Hematopoietic multipotent progenitor cell treated with erythropoietin and hydrocortisone succinate and interleukin-3 and kit ligand, for 17 days (in vitro differentiated cells): ENCODE measurements at places on chromosomes 4 and X.

DNA sequence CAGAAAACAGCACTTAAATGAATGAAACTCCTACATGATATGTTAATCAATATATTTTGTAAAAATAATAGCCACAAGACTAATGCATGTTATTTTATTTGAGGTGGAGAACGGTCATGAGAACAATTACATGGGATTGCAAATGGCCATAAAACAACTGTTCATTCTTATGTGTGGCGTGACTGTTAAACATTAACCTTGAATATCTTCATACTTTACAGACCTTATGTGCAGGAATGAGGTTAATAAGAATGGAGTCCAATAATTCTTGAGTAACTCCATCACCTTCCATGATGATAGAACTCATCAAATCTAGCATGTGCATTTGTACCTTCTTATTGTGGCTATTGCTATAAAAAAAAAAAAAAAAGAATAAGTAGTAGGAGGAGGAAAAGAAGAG, 55.3 kb downstream of the PDS5A start:
- no peak for DNase-seq

- DNase-seq: no peak
These were observed 35.3 kb downstream of the DCTD start for GRCh38 chr4:182881914-182882313.

DNA sequence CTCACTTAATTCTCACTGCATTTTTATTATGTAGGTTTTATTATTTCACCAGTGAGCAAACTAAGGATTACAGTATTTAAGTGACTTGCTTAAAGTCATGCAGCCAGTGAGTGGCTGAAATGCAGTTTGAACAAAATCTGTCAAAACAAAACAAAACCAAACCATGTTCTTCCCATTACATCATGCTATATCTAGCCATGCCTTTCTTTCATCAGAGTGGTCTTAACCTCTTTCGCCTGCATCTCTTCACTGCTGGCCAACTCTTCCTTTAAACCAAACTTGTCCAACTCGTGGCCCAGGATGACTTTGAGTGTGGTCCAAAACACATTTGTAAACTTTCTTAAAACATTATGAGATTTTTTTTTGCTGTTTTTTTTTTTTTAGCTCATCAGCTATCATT, 223.2 kb downstream of the PCDH7 start:
- DNase-seq: no peak

DNA sequence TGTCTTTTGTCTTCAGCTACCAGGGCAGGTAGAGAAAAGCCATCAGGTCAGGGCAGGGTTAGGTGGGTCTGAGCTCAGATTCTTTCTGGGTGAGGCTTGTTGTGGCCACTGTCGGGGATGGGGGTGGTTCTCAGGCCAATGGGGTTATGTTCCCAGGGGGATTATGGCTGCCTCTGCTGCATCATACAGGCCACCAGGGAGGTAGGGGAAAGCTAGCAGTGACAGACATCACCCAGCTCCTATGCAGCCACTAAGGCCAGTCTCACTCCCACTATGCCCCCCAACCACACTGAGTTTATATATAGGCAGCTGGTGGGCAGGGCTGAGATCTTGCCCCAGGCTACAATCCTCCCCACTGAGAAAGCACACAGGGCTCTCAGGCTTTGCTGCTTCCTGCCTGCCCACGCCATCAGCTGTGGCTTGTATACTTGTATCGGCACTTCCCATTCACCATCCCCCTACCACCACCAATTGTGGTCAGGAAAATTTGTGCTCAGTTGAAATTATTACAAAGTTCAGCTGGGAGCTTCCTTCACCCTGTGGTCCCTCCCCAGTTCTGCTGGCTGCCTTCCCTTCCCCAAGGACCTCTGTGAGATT, 72.6 kb upstream of the PTPN13 start:
- no peak for DNase-seq

GRCh38 chr4:23368081-23368697, 521.7 kb downstream of the PPARGC1A start:
- DNase-seq: no peak

DNA sequence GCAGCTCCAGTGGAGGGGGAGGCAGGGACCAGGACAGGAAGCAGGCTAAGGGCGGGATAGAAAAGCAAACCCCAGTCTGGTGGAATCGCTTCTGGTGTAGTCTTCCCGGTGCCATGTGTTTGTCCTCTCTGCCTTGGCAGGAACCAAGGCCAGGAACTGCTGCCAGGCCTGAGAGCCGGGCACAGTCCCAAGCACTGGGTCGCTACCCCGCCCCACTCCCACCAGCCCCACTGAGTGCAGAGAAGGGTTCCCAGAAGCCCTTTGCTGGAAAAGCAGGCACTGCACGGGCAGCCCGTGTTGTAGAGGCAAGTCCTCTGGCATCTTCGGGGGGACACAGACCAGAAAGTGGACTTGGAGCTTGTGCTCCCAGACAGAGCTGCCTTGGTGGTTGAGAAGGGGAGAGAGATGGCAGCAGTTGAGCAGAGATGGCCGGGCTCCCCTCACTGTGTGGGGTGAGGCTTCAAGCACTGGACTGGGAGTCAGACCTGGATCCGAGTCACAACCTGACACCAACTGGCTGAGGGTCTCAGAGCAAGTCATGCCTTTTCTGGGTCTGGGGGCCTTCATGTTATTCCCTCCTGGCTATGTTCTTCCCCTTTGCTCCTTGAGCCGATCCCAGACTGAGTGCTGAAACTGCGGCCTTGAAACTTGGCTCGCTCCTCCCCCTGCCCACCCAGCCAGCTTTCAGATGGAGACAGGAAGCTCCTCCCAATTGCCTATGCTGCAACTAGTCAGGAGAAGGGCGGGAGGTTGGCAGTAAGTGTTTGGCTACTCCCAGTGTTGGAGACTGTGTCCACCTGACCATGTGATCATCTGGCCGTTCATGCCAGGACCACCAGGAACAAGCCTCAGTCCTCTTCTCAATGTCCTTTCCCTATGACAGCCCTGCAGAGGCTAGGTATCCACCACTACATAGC, 59.7 kb upstream of the MTM1 start:
- DNase-seq: no peak

DNA sequence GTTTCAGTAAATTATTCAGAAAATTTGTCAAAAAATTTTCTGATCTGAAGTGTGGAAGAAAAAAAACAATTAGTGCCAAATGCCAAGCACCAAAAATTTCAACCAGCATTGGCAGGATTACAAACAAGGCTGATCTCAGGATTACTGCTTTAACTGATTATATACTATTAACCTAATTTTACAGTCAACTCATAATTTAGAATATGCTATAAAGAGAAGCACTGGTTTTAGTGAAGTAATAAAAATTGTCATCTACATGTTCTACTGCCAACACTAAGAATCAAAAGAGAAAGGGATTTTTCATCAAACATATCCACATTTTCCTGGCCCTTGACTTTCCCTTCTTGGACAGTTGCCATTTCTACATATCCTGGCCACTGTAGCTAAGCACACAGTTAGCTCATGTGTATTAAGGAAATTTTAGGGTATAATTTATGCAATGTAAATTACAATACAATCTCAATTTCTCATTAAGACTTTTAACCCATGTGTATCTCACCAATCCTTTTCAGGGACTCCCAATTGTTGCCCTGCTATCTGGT, 33.8 kb downstream of the THOC2 start:
- no peak for DNase-seq

DNA sequence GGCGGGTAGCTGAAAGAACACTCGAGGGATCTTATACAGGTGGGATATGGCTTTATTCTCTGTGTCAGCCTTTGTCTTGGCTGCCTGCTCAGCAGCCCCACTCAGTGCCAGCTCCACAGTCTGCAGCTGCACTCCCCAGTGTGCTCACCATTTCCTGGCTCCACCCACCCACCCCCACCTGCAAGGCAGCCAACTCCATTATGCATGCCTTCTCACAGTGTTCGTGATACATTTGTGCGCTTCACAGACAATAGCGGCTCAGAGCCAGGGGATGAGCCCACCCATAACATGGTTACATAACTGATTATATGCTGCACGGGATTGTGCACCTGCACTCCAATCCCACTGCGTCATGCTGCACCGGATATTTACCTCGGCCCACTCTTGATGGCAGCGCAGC, 8.8 kb upstream of the TMEM128 start:
- DNase-seq: no peak

DNA sequence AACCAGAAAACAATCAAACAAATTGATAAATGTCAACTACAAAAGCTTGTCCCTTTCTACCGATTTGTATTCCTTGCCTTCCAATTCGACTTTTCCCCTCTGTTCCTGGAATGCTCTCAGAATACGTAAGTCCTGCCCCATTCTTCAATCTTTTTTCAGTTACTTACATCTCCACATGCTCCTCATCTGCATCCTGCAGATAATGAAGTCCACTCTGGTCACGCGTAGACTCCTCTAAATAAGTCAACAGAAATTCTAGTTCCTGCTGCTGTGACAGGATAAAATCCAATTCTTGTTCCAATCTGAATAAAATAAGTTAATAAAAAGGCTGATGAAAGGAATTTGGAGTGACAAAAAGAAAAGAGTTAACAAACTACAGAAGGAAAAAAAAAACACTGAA, 34.4 kb upstream of the RBM41 start:
- DNase-seq: peak; percentile 4

- no peak for DNase-seq
These were observed 148.6 kb upstream of the RPS6KA6 start for GRCh38 chrX:84336646-84337045.

DNA sequence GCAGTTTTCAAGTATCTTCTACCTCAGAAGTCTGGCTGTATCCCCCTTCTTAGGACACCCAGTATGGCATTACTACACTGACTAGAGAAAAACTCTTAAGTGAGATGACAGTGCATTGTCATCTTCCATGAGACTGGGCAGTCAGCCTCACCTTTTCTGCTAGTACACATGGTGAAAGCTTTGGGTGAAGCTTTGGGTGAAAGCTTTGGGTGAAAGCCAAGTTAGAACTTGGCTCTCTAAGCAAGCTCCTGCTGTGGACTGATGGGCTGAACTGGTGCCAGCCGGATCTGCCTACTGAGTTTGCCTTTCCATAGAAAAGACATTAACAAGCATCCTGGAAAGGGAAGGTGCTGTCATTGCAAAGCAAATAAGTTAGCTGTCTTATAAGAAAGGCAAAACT, 8.8 kb downstream of the EPHA5 start:
- no peak for DNase-seq

DNA sequence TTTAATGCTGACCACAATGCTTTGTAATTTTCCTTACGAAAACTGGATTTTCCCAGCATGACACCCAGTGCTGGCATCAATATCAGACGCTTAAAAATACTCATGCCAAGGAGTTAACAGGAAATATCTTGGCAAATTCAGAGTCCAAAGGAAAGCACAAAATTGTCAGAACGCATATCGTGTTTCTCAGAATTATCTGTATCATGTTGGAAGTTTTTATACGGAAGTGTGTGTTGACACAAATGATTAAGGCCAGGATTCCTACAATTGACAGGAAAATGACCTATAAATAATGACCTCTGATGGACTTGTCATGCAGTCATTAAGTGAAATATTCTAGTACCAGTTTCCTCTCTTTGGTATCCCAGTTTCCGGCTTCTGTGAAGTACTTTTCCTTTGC, 132.1 kb upstream of the TLL1 start:
- DNase-seq: no peak

DNA sequence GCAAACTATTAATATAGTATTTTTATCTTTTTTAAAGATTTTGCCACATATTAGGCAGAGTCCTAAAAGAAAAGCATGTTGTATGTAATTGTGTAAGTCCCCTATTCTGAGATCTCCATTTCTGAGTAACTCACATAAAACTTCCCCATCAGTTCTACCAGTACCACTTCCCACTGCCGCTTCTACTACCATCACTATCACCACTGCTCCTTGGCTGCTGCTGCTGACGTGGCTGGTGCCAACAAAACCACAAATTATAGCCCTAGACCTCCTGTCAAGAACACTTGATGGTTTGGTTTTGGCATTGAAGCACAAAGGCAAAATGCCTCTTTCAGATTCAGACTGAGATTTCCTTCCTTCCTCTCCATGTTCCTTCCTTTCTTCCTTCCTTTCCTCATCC, 106.4 kb downstream of the MMRN1 start:
- no peak for DNase-seq

GRCh38 chr4:15402974-15403373, 24.9 kb upstream of the C1QTNF7 start:
- no peak for DNase-seq

DNA sequence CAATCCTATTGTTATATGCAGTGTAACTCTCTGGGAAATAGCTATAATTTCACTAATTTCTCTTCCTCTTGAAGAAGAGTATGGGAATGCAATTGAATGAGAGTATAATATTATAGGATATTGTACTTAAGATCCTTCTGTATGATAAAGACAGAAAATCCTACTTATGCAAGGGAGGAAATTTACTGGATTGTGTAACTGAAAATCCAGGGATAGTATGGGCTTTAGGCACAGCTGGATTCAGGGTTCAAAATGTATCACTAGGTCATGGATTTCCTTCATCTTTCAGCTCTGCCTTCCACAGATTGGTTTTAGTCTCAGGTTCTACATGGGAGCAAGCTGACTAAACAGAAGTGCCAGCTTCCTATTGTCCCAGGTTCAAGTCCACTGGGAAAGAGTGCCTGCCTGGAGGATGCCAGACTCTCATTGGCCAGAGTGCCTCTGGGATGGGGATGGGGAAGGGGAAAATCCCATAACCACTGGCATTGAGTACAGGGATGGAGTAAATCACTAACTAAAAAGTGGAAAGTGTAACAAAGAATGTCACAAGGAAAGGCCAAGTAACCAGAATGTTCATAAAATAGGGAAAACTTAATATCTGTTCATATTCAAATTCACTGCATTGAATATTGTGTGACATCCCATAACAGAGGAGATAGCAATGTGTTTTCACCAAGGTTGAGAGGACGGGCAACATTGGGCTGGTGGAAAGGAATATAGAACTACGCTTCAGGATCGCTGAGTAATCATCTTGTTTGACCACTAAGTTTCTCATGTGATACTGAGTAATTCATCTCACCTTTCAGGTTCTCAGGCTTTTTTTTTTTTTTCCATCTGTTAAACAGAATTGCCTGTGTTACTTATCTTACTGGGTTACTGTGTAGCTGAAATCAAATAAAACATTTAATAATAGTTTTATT, 75.7 kb downstream of the ANXA3 start:
- no peak for DNase-seq

GRCh38 chr4:99968330-99968729, 18.3 kb upstream of the H2AZ1 start:
- DNase-seq: no peak

DNA sequence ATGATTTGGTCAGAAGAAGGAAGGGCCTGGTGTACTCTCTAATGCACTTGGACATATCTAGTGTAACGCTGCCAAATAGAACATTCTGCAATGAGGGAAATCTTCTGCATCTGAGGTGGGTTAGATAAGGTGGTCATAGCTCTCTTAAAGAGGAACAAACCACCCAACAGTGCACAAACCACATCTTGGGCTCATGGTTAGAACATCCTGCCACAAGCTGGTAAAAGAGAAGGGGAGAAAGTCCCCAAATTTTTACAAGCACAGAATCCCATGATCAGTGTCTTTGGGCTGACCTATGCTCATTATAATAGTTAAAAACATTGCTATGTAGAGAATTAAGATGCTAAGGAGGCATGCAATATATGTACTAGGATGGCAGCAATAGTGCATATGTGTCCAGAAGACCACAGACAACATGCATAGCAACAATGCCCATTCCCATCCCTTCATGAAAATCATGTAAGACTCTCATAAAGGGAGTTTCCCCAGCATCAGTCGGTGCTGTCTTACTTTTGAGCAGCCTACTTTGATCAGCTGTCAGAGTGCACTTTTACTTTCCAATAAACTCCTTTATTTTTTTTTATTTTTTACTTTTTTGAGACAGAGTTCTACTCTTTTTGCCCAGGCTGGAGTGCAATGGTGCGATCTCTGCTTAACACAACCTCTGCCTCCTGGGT, 99.7 kb upstream of the SLC7A11 start:
- DNase-seq: no peak

- DNase-seq: no peak
These were observed 141.5 kb downstream of the GLRA2 start for GRCh38 chrX:14670819-14671218.

- no peak for DNase-seq
These were observed 1017.2 kb downstream of the PCDH7 start for GRCh38 chr4:31737419-31737818.
